ENCODE measurements at places on chromosomes 3 and 15.

DNA sequence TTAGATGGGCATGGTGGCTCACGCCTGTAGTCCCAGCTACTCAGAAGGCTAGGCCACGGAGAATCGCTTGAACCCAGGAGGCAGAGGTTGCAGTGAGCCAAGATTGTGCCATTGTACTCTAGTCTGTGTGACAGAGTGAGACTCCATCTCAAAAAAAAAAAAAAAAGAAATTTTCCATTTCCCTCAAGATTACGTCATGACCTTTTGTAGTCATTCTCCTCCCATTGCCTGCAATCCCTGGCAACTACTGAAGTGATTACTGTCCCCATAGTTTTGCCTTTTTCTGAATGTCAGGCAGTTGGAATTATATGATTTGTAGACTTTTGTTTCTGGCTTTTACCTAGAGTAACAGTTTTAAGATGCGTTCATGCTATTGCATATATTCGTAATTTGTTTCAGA is 28.0 kb downstream of the WDR76 start:
- no peak overlapping the region for H3K4me3 ChIP-seq
- peaks cover 3% of the 10 kb centered on the region for H3K36me3 ChIP-seq
- no peaks in the 10 kb centered on the region for H3K27me3 ChIP-seq
- no peaks in the 10 kb centered on the region for H3K4me1 ChIP-seq

DNA sequence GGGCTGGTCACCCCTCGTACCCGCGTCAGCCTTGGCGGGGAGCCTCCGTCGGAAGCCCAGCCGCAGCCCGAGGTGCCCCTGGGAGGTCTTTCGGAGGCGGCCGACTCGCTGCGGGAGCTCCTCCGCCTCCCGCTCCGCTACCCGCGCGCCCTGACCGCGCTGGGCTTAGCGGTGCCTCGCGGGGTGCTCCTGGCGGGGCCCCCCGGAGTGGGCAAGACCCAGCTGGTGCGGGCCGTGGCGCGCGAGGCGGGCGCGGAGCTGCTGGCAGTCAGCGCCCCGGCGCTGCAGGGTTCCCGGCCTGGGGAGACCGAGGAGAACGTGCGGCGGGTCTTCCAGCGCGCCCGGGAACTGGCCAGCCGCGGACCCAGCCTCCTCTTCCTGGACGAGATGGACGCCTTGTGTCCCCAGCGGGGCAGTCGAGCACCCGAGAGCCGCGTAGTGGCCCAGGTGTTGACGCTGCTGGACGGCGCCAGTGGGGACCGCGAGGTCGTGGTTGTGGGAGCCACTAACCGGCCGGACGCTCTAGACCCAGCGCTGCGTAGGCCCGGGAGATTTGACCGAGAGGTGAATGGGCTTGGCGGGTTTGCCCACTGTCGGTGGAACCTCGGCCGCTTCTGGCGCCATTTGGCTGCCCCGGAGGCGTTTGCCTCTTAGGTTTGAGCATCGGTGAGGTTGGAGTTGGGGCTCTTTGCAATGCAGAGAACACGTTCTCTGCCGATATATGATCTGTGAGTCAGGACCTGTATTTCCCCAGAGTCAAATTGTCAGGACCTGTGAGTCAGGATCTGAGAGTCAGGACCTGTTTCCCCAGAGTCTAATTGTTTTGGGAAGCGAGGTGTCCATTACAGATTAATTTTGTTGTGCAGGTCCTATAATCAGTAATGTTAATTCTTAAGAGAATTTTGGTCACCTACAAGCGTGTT is 24.9 kb upstream of the GATM start:
- no peaks in the 10 kb centered on the region for H3K27me3 ChIP-seq
- H3K36me3 ChIP-seq: peaks cover 23% of the 10 kb centered on the region
- peaks cover 3% of the 10 kb centered on the region for H3K4me1 ChIP-seq
- H3K4me3 ChIP-seq: peak overlapping the region; percentile 94
- peak overlapping the region; percentile 92 for H3K27ac ChIP-seq
- no peak for DNase-seq

DNA sequence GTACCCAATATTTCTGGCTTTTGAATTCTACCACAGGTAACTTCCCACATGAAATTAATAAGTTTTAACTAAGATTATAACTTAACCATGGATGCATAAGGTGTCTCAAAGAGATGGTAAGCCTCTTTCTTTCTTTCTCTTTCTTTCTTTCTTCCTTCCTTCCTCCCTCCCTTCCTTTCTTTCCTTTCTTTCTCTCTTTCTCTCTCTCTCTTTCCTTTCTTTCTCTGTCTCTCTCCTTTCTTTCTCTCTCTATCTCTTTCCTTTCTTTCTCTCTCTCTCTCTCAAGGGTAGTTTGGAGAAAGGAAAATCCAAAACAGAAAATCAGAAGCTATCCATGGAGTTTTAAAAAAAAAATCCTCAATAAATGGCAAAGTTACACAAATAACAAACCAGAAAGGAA is 10.4 kb upstream of the MTMR14 start:
- H3K27me3 ChIP-seq: no peaks in the 10 kb centered on the region
- H3K27ac ChIP-seq: no peak overlapping the region
- H3K36me3 ChIP-seq: no peaks in the 10 kb centered on the region
- H3K4me3 ChIP-seq: no peak overlapping the region

DNA sequence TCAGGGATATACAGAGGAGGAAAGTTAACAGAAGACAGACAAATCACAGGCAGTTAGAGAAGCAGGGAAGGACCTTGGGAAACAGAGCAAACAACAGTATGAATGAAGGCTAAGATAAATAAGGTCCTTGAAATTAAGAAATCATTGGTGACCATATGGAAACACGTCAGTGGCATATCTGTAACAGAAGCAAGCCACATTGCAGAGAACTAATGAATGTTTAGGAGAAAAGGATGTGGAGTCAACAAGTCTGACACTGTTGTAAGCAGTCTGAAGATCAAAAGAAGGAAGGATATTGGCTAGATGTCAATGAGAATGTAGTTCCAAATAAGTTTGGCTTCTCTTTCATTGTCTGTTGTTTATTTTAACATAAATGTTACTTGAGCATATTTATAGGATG is 542.4 kb downstream of the UNC13C start:
- H3K4me3 ChIP-seq: no peak overlapping the region
- H3K27ac ChIP-seq: no peak overlapping the region
- no peaks in the 10 kb centered on the region for H3K27me3 ChIP-seq
- no peaks in the 10 kb centered on the region for H3K4me1 ChIP-seq
- DNase-seq: no peak

- no peaks in the 10 kb centered on the region for H3K27me3 ChIP-seq
- H3K4me3 ChIP-seq: no peak overlapping the region
- H3K4me1 ChIP-seq: peaks cover 5% of the 10 kb centered on the region
- no peaks in the 10 kb centered on the region for H3K36me3 ChIP-seq
These were observed 603.6 kb downstream of the PLOD2 start for GRCh38 chr3:145557405-145557804.

DNA sequence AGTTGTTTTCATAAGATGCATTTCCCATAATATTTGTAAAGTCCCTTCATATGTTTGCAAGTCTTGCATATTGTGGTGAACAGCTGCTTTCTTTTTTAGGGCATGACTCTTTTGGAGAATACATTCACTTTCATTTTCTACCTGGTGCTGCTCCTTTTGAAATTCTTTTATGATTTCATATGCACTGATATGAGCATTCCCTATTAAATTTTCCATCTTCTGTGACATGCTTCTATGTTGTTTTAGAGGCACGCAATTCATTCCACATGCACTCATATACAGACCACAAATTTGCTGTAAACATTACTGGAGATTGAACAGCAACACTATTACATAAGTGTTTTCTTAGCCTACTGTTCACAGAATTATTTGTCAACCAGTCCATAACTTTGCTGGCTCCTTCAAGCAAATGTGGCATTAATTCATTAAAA is 92.8 kb upstream of the TNFSF10 start:
- no peak for DNase-seq
- no peaks in the 10 kb centered on the region for H3K36me3 ChIP-seq
- H3K4me3 ChIP-seq: no peak overlapping the region
- H3K27me3 ChIP-seq: no peaks in the 10 kb centered on the region

Measured in ascending aorta (tissue), 2 donors.